NCI-H510A (cell line): ENCODE measurements at places on chromosomes 5 and 9.

- DNase-seq, result no peak
Measured at GRCh38 chr5:58498340-58498942, 7.2 kb downstream of the GAPT start.

DNA sequence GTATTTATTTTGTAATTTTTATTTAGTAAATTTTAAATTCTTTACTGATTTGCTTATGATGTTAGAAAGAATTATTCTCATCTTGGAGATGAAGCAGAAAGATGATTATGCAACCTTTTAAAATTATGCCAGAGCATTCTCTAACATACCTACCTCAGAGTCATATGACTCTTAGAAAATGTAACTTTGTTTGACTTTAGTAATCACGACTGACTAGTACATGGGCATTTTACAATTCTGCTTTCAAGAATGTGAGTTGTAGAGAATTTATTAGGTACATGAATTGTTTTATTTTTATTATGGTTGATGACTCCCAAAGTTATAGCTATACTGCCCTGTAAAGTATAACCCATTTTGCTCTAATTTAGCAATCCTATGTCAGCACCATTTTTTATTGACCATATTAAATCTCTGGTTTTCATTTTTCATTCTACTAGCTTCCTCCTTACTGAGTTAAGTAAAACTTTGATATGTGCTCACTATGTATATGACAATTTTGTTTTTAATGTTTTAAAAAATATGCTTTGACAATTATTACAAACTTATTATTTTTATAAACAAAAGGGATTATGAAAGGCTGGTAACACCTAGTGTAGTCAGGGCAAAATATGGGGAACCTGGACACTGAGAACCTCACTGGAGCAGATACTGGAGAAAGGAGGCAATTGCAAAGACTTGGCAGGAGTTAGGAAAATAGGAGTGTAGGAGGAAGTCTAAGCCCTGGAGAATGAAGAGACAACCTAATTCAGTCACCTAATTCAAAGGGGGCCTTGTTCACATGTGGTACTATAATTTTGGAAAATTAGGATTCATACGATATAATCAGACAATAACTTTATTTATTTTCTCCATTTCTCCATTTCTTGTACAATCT, 249.7 kb upstream of the DAB2 start:
- DNase-seq, result no peak

- DNase-seq, result no peak
Measured at GRCh38 chr5:170551076-170551475, 47.3 kb downstream of the KCNIP1 start.

DNA sequence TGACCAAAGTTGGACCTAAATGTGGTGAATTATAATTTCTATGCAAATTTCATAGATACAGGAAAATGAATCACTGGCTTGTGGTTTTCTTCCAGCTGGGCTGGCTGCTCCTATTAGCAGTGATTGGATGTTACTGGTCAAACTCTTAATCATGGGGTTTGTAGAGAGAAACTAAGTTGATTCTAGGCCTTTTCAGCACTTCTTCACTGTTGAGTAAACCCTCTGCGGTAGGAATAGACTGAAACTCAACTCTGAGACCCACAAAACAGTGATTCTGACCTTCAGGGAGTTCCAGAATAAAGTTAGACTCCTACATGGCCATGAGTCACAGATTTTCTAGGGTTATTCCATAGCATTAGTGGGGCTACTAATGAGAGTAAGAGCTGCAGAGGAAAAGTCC, 47.9 kb upstream of the FKTN start:
- no peak for DNase-seq

GRCh38 chr9:118640836-118641560, 728.2 kb downstream of the BRINP1 start:
- no peak for DNase-seq

GRCh38 chr9:134698587-134699342, 57.2 kb downstream of the COL5A1 start:
- no peak for DNase-seq

GRCh38 chr5:53956632-53957031, 353.7 kb downstream of the ARL15 start:
- no peak for DNase-seq

DNA sequence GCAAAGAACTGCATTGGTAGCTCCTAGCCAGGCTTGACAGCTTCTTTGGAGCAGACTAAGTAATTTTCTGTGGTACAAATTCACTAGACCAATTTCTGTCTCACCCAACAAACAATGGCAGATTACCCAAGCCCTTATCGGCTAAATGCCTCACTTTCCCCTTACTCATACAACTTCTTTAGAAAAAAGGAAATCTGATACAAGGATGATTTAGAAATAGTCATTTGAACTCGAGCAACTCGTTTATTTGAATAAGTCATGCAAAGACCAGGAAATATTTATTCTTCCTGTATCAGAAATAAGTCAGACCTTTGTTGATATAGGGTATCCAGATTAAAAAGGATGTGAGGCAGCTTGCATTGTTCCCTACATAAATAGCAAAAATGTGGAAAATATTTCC, 170.4 kb upstream of the CDH6 start:
- DNase-seq, result no peak

- DNase-seq, result no peak
Measured at GRCh38 chr5:79595086-79595485, 17.2 kb upstream of the TENT2 start.

GRCh38 chr9:68562461-68562860, 21.8 kb upstream of the TMEM252 start:
- no peak for DNase-seq
